Osteoblast (primary cell): ENCODE measurements at places on chromosomes 11 and 22. TPM values are rescaled to one million over a fixed set of nuclear protein-coding genes. Genes with fewer than 3 reads are reported as not detected.

Gene PATE4
- total RNA-seq, result not detected in 2 replicates

Gene IFT27
- 22.1 and 27.4 TPM in 2 replicates for total RNA-seq

Gene FAM118A
- total RNA-seq, result 21.7 and 23.9 TPM in 2 replicates

Gene SLC22A9
- total RNA-seq, result not detected in 2 replicates

Gene OVCH2
- under 0.01 TPM in 1 of 2 replicates, not detected in the other for total RNA-seq

Gene RIC3
- not detected in 2 replicates for total RNA-seq

Gene SLC43A3
- total RNA-seq, result 51.4 and 61.0 TPM in 2 replicates

Gene SLC39A13
- total RNA-seq, result 52.5 and 78.9 TPM in 2 replicates

Gene TTC36
- 1.1 and 1.2 TPM in 2 replicates for total RNA-seq

Gene JAM3
- total RNA-seq, result 56.3 and 57.5 TPM in 2 replicates

Gene PLA2G3
- 0.29 and 0.36 TPM in 2 replicates for total RNA-seq

Gene NEFH
- total RNA-seq, result under 0.01 and 0.36 TPM in 2 replicates

Gene FXYD2
- total RNA-seq, result not detected in 2 replicates

Gene MTCH2
- 69.5 and 74.9 TPM in 2 replicates for total RNA-seq

Gene ZBED5
- total RNA-seq, result 29.7 and 32.7 TPM in 2 replicates

Gene OR56A1
- under 0.01 TPM in 2 replicates for total RNA-seq

Gene POU2AF2
- total RNA-seq, result not detected in 2 replicates

Gene ILK
- total RNA-seq, result 151 and 176 TPM in 2 replicates

Gene BACE1
- total RNA-seq, result 45.6 and 52.7 TPM in 2 replicates

Gene FGF3
- not detected in 2 replicates for total RNA-seq

Gene TUG1
- total RNA-seq, result 71.9 and 74.6 TPM in 2 replicates

Gene TMPRSS5
- 0.29 and 0.36 TPM in 2 replicates for total RNA-seq

Gene CHRDL2
- total RNA-seq, result under 0.01 TPM in 1 of 2 replicates, not detected in the other

Gene APOBEC3H
- total RNA-seq, result not detected in 2 replicates

Gene MRGPRF
- total RNA-seq, result 39.4 and 41.5 TPM in 2 replicates

Gene CD3E
- not detected in 2 replicates for total RNA-seq

Gene OR52I2
- total RNA-seq, result not detected in 2 replicates

Gene IFITM1
- 48.6 and 64.4 TPM in 2 replicates for total RNA-seq

Gene ASPHD2
- 3.2 and 6.2 TPM in 2 replicates for total RNA-seq

Gene PRG3
- total RNA-seq, result not detected in 2 replicates

Gene PHF21B
- not detected in 2 replicates for total RNA-seq

Gene CASP12
- total RNA-seq, result not detected in 2 replicates

Gene CDC42BPG
- total RNA-seq, result under 0.01 and 0.29 TPM in 2 replicates

Gene C11orf97
- total RNA-seq, result not detected in 2 replicates

Gene BRD1
- total RNA-seq, result 23.5 and 25.9 TPM in 2 replicates

Gene NRXN2
- total RNA-seq, result 62.5 and 90.1 TPM in 2 replicates

Gene OR4A16
- total RNA-seq, result not detected in 2 replicates

Gene SYCE3
- total RNA-seq, result not detected in 2 replicates

Gene ZBTB44
- total RNA-seq, result 47.1 and 50.3 TPM in 2 replicates

Gene TMEM218
- total RNA-seq, result 22.1 and 30.0 TPM in 2 replicates

Gene FAM111B
- total RNA-seq, result 0.72 and 1.8 TPM in 2 replicates

Gene CST6
- total RNA-seq, result 1.8 and 2.9 TPM in 2 replicates
